ENCODE measurements at places on chromosomes 1 and 21. TPM values are rescaled to one million over a fixed set of nuclear protein-coding genes. Genes with fewer than 3 reads are reported as not detected.

Gene DCDC2B
- total RNA-seq: not detected

Gene SNRPE
- 66.2 TPM for total RNA-seq

Gene AK5
- 0.18 TPM for total RNA-seq

Gene FAM167B
- total RNA-seq: 1.4 TPM

Gene PODN
- 6.5 TPM for total RNA-seq

Gene WNT3A
- not detected for total RNA-seq

Gene RRP1B
- total RNA-seq: 25.5 TPM

Gene KIF21B
- 3.5 TPM for total RNA-seq

DNA sequence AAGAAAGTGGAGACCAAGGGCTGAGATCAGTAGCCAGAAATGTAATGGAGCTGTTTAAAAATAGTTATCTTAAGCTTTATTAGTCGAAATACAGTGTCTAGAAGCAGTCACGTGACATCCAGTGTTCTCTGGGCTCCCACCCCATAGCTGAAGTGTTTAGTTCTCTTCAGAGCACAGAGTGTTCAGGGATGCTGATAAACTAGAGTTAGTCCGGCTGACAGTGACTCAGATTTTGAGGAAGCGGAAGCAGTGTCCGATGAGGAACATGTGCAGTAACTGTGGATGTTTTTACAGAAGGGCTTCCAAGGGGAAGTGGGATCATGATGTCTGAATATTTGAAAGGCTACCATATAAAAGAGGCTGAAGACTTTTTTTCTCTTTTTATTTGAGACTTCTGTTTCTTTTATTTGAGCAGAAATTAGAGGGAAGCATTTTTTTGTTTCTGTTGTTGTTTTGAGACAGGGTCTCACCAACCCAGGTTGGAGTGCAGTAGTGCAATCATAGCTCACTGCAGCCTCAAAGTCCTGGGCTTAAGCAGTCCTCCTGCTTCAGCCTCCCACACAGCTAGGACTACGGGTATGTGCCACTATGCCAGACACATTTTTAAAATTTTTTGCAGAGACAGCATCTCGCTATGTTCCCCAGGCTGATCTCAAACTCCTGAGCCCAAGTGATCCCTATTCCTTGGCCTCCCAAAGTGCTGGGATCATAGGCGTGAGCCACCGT is 124.2 kb downstream of the GALNT2 start:
- DNase-seq: peak; percentile 48

DNA sequence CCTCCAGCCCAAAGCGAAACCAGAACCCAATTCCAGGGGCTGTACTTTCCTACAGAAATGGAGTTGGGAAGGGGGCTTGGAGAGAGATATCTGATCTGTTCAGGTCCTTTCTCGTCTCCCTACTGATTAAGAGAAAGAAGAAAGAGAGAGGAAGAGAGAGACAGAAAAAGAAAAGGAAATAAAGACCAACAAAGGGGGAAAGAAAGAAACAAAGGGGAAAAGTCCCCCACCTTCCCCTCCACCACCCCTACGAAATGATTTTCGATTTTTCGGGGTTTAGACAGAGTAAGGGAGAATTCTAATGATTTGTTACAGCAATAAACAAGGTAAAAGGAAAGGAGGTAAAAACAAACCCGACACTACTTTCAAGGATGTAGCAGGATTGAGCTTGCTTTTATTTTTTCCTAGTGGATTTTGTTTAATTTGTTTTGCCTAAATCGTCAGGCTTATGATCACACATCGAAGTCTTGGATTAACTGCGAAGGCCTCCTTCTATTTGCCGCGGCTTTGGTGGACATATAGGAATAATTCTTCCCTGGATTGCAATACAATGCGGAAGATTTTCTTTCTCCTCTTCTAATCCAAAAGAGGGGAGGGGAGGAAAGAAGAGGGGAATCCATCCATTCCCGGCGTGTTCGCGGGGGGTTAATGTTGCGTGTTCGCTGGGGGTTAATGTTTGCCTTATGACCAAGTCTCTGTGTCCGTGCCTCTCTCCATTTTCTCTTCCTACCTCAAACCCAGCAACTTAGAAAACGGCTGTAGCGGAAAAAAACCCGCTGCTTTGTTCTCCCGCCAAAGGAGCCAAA is 1.9 kb downstream of the TAL1 start:
- DNase-seq: no peak

GRCh38 chr1:29772584-29773100 is 536.3 kb downstream of the PTPRU start:
- no peak for DNase-seq

- DNase-seq: no peak
Observed at GRCh38 chr1:98502937-98503336, 158.6 kb upstream of the SNX7 start.

- peak; percentile 40 for DNase-seq
Observed at GRCh38 chr1:68819190-68819829, 322.4 kb upstream of the DEPDC1 start.

DNA sequence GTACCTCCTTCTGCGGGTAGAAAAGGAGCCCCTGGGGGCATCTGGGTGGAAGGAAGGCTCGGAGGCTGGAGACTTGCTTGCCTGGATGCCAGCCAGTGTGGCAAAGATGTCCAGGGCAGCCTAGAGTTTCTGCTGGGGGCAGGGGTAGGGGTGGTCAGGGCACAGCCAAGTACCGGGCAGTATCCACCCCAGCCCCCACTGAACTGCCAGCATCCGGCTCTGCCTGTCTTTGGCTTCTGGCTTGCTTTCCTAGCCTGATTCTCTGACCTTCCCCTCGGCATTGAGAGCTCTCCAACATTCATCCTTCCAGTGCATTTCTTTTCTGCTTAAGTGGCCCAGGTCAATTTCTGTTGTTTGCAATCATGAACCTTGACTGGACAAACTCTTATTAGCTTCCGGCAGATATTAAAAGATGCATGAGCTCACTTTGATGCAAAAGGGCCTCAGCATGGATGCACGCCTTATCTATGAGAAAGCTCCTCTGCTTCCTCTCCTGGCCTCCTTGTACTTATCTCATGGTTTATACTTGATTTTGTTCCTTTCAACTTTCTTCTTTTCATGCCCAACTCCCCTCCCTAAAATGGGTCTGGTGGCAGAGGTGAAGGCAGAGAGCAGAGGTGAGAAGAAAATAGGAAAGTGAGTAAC is 116.9 kb downstream of the HLCS start:
- no peak for DNase-seq

DNA sequence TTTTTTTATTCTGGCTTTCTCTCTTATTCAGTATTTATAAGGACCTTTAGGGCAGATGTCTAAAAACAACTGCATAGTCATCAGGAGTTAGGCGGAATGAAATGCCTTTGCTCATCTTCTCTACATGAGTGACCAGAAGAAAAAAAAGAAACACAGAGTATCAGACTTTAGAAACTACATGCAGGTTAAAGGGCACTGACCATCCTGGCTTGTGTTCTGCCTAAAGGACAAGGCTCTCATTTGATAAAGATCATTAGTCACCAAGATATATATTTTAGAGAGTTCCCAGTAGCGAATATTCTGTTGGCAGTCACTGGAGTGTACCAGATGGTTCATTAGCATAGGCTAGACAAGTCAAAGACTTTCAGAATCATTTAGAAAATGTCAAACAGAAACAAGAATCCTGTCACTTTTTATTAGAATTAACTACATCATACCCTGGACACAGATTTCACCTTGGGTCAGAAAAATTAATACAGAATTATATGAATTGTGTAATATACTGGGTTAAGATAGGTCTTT is 145.6 kb downstream of the NR5A2 start:
- no peak for DNase-seq

DNA sequence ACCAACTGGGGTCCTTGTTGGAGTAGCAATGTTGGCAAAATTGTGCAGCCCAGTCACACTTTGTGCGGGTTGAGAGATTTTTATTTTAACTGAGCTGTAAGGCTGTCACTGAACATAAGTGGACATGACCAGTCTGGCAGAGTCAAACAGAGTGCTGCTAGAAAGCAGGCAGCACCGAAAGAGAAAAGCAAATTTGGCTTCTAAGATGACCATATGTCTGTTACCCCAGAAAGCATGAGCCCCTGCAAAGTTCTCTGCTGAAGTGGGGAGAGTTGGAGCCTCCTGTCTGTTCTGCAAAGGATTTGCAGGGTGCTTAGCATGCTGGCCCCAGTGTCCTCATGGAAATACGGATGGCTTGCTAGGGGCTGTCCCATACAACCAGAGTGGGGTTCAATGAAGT is 220.4 kb downstream of the PBX1 start:
- no peak for DNase-seq

GRCh38 chr21:37227071-37228002 is 39.8 kb downstream of the VPS26C start:
- no peak for DNase-seq

DNA sequence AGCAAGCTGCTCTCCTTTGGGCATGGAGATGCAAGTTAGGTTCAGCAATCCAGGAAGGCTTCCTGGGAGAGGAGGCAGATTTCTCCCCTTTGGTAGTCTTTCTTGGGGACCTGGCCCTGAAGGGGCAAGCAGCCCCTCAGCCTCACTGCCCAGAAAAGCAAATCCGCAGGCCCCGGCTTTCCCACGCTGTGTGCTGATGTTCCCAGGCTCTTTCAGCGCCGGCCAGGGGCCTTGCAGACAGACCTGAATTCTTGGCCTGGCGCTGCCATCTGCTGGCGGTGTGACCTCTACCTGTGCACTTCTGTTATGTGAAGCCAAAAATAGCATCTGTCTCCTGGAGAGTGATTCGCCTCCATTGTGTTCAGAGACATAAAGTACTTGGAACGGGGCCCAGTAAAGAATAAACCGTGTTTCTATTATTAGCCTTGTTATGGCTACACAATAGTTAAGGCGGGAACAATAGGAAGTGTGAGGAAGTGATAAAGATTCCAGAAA is 64.8 kb downstream of the ALPL start:
- peak; percentile 91 for DNase-seq

DNA sequence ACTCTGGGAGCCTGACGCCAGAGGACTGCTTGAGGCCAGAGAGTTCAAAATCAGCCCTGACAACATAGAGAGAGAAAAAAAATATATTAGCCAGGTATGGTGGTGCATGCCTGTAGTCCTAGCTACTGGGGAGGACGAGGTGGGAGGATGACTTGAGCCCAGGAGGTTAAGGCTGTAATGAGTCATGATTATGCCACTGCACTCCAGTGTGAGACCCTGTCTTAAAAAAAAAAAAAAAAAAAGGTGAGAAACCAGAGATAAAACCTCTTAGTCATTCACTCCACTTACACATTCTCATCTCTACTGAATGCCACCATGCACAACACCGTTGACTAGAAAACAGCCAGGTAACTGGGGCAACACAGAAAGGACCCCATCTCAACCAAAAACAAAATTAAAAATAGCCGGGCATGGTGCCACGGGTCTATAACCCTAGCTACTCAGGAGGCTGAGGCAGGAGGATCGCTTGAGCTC is 178.1 kb downstream of the SLC45A1 start:
- no peak for DNase-seq

DNA sequence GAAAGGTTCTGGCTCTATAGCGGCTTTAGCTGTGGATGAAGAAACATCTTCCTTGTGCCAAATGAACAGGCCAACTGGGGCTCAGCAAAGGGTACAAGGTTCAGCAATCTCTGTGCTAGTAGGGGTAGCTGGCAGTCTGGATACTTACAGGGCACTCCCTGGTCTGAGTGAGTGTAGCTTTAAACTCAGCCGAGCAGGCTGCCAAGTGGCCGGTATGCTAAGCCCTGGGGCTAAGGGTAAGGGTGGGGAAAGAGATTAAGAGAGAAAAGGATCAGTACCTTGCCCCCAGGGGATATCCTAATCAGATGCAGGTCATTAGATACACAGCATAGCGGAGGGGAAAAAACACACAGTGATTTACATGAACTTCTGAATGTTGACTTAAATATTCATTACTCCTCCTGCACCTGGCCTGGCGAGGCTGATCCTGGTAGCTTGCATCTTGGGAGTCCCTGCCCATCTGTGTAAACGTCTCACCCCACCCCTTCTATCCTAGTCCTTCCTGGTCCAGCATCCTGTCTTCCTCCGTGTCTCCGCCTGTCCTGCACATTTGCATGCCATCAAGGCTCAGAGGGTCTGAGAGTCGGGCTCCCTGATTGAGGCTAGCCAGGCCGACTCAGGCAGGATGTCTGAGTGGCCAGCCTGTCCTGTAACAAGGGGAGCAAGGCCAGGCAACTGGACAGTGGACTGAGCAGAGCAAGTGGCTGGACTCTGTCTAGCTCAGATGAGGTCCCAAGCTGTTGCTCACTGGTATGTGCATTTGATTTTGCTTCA is 39.5 kb upstream of the CNTN2 start:
- no peak for DNase-seq

- no peak for DNase-seq
Observed at GRCh38 chr1:59596956-59597355, 217.8 kb upstream of the HOOK1 start.

Data from cardiac muscle cell (in vitro differentiated cells and primary cell).